ENCODE measurements at places on chromosomes 3 and 15.

- no peak for DNase-seq
Observed at GRCh38 chr15:31101262-31102038, at the start of gene TRPM1. Gene TRPM1, minus strand, starts transcription at chr15:31101725. Its CDS starts 20,370 bp downstream, at chr15:31081355.

- DNase-seq: no peak
Observed at GRCh38 chr3:170868577-170869238, 1.3 kb downstream of the RPL22L1 start.

- no peak for DNase-seq
Observed at GRCh38 chr3:121473001-121473400, 72.8 kb downstream of the POLQ start.

GRCh38 chr15:70200511-70201424, 103.1 kb upstream of the TLE3 start:
- peak; percentile 55 for DNase-seq

DNA sequence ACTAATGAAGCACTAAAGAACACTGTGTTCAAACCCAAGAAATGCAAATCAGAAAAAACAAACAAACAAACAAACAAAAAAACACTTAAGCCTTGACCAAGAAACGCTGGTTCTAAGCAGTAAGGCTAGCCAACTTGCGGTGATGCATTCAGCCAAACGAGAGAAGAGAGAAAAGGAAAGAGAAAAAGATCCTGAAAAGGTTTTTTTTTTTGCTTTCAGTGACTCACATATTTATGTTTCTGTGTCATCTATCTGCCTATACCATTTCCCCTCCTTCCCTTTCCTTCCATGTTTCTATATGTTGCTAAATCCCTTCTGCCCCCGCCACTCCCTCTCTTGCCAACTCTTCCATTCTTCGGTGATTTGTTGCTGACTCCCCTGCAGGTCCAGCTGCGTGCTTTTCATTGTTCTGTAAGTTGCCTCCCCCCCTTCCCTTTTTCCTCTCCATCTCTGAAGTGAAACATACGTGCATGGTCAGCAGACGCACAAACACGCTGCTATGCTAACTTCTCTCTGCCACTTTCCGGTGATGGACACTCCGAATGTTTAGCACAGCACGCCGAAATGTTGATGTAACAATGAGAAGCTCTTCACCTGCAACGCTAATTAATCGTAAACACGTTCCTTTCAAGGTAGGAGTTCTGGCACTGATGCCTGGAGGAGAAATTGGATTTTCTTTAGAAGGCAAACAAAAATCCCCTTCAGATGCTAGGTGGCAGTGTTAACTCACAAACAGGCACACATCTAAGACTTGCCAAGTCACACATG, 154.4 kb downstream of the TUSC7 start:
- peak; percentile 39 for DNase-seq

DNA sequence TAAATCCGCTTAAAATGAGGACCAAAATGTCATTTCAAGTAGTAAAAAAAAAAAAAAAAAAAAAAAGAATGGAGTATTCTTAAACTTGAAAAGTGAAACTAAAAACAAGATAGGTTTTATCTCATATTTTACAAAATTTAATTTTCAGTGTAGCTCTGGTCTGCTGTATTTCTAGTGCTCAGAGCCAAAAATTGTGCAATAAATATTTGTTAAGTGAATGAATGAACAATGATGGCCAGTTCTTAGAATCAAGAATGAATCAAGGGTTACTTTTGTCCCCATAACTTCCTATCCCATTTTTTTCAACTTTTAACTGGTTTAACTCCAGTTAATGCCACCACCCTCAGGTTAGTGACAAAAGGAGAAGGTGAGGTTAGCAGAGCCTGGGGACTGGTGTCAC, 214.4 kb downstream of the ABHD5 start:
- DNase-seq: no peak

Measured in right hindlimb (tissue), 1 donor.